ENCODE measurements at places on chromosomes 12 and 14.
A peak's percentile ranks its signal among the peaks of the same experiment; 100 is the strongest.

DNA sequence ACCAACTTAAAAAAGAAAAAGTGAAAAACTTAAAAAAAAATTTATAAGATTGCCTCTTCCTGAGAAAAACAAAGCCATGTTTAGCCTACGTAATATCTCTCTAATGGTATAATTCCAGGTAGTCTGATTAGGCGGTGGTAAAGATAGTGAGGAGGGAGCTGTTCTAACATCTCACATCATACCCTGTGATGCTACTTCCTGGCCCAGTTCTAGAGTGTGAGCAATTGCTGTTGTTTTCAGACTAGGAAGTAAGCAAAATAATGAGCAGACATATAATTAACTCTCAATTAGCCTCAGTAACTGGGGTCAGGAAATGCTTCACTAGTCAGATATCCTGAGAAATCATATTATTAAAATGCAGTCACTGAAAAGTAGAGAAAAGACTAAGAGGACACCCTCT is 113.9 kb downstream of the PHLDA1 start:
- DNase-seq: no peak

DNA sequence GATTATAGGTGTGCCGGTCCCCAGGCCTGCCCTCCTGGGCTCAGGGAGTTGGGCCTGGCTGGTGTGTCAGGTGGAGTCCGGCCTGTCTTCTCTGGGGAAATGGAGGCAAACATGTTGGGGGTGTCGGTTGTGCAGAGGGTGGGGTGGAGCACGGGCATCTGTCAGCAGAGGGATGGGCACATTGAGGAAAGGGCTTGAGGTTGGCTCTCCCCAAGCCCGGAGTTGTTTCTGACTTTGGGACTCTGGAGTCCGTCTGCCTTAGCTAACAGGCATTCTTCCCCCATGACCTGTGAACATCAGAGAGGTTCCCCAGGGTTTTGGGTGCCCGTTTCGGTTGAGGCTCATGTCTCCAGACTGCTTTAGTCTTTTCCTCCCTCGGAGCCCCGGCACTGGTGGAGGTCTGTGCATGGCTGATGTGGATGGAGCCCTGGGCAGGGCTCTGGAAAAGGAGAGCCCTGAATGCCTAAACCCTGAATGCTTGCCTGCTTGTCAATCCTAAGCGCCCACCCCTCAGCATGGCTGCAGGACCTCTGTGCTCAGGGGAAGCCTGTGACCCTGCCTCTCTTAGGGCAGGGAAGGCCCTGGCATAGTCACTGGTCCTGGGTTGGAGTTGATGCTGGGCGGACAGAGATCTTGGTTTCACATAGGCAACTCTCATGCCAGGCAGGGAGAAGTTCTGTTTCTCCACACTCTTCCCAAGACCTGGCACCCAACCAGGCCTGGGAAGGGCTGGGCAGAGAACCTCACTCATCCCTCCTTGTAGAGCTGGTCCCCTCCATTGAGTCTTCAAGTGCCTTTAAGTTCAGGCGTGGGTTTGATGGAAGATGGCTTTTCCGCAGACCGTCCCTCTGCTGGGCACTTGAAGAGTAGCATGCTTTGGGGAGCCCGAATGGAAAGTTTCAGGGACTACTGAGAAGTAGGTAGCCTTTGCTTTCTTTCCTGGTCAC is 12.9 kb downstream of the NYNRIN start:
- DNase-seq: no peak

DNA sequence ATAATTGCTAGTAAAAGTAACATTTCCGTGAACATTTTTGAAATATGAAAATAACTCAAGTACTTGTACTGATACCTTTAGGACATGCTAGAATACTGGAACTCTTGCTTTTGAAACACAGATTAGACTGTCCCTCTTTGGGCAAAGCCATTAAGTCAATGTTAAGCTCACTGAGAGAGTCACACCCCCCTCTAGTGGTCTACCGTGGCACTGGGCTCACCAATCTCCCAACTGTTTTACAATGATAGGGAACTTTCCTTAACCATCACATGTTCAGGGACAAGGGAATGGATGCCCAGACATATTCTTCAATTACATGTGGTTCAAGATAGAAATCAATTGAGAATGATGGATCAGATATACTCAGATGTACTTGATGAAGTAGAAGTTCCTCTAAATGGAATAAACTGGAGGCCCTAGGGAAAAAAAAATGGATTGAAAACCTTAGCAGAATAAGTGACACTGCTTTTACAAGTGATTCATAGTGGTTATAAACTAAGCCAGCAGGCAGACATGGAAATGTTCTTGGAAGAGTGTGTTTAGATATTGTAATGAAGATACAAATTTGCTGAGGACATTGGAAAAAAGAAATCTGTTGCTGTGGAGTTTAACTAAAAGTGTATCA is 17.8 kb downstream of the NANOG start:
- DNase-seq: peak; percentile 57

DNA sequence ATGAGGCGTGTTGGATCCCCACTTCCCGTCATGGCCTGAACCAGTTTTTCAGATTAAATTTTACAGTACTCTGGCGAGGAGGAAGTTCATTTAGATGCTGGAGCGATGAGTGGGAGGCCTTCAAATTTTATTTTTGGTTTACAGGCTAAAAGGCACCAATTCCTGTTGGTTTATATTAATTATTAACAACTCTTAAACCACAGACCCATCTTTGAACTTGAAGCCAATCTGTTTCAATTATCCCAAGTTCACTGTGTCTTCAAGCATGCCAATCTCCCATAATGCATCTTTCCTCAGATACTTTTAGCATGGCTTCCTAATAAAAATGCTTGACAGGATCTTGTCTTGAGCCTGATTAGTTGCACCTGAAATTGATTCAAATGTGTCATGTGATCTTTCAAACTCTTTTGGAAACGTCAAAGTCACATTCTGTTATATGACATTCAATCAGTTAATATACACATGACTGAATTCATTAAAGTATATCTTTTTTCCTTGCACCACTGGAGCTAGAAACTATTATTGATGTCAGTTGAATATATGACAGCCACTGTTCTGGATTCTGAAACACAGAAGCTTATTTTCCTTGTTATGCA is 641.7 kb upstream of the TMEM132C start:
- DNase-seq: no peak

GRCh38 chr14:87679866-87680265 is 313.1 kb downstream of the GALC start:
- no peak for DNase-seq

- DNase-seq: no peak
Measured at GRCh38 chr12:132392389-132393244, 63.2 kb upstream of the GALNT9 start.

- DNase-seq: no peak
Measured at GRCh38 chr14:102500158-102500662, 9.4 kb downstream of the ANKRD9 start.

DNA sequence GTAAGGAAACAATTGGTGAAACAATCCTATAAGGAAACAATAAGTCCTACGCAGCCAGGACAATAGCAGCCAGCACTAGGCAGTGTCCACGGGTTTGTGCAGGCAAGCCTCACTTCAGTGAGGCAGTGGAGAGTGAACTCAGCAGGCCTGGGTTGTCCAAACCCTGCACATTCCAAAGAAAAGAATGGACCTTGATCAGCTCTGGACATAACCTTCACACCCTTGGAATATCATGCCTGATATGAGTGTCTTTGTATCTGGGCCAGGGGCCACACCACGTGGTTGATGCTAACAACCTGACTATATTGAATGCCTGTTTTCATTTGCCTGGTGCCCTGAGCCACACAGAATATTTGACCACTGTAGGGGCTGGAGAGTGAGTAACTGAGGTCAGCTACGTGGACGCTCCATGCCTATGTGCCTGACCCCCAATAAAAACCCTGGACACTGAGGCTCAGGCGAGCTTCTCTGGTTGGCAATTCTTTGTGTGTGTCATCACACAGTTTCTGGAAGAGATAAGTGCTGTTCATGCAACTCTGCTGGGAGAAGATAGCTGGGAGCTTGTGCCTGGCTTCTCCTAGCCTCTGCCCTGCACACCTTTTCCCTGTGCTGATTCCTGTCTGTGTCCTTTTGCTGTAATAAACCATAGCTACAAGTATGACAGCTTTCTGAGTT is 81.4 kb upstream of the NCOR2 start:
- DNase-seq: no peak

DNA sequence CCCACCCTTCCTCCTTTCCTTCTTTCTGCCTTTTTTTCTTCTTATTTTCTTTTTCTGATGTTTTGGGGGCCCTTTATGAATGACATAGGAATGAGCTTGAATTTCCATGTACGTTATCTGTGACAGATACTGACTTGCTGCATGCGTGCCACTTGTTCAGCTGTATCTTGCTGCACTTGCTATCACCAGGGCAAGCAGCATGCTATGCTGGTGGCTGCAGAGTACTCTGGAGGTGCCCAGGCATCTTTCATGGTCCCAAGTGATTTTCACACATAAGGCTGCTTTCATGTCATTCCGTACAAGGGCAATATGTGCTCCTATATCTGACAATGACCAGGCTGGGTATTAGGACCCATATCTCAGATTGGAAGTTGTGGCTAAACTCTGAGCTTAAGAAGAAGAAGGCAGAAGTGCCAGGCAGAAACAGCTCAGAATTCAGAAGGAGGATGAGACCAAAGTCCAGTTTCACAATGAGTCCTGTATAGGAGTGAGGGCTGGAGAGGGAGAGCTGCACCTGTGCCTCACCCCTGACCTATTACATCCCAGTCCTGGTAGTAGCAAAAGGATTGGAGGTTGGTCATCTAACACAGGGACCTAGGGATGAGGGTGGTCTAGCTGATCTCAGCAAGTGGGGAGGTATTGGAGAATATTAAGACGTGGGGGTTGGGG is 299.0 kb upstream of the DDHD1 start:
- DNase-seq: no peak

DNA sequence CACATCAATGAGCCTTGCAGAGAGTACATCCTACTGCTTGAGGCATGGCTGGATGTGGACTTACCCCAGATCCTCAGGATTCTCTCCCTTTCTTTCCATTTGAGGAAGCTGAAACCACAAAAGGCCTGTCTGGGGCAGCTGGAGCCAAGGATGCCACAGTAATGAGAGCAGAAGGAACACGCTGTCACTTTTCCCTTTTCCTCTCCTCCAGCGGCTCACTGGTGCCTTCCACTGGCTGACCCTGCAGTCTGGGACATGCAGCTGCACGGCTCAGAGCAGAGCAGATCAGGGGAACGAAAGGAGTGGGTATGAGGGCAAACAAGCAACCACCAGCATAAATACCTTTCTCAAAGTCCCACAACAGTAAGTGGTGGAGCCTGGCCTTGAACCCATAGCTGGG is 78.2 kb downstream of the GAS2L3 start:
- no peak for DNase-seq

DNA sequence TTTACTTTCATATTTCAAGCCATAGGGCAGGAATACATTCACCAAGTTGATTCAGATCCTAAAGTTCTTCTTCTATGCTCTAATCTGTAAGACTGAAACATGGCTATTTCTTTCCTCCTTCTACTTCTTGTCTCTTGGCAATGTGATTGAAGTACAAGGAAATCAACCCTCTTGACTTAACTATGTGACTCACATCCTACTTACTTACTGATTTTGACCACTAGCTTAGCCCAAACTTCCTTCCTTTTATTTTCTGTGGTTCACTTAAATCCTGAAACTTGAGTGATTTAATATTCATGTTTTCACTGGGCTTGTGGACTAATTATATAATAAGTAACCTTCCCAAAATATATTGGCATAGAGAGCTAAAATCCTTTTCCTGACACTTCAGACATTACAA is 111.2 kb upstream of the NOVA1 start:
- DNase-seq: no peak

GRCh38 chr12:66164349-66164821 is 5.4 kb downstream of the TMBIM4 start:
- DNase-seq: no peak

DNA sequence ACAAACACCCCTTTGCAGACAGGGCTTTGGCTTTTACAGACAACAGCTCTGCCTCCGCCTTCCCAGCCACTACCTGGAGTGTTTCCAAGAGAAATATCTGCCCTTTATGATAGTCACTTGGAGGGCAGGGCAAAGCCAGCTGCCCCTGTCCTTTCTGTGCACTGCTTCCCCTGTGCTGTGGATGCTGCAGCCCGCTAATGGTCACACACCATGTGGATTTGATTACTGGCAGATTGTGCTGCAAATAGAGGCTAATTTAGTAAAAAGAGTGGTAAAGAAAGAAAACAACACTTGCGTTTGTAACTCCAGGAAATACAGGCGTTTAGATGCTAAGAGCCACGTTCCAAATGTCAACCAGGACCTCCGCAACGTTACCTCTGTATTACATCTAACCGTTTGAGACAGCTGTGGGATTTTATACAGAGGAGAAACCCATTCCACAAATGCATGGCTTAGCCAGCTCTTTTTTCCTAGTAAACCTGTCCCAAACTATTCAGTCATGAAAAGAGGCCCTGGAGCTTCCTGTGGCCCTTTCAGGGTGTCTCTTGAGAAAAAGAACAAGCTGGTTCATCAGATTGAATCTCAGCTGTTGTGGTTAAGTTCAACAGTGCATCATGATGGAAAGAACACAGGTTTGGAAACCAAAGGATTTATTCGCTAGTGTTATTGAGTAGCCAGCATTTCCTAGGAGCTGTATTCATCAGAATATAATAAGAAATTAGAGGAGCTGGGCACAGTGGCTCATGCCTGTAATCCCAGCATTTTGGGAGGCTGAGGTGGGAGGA is 30.1 kb upstream of the PWP1 start:
- no peak for DNase-seq

DNA sequence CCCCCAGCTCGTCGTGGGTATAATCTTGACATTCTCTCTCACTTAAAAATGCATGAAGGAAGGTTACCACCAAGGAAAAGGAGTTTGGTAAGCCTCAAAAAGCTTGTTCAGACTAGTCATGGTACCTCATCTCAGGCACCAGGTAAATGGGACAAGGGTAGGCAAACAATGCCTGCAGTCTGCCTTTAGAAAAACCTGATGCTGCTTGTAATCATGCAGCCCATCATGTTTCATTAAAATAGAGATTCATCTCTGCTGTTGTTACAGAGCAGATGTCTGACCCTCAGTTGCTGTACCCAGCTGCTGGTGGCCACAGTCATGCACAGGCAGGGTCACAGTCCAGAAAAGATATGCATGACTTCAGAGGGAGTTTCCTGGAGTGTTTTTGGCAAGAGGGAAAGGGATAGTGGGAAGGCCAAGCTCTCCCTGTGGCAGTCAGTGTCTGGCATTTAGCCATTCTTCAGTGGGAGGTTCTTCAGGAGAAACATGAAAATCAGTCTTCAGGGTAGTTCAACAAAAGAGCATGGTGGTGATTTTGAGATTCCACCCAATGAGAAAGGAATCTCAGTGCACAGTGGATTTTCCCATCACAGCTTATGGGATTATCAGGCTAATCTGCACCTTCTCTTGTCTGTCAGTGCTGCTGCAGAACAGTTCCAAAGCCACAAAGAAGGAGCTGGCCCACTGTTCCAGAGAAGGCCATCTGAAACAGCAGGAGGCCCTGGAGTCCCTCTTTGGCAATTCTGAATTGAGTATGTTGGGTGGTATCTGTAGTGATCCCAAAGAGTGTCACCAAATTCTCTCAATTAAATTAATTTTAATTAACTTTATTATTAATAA is 202.7 kb upstream of the FRMD6 start:
- DNase-seq: no peak
